NCI-H69 (cell line): ENCODE measurements at places on chromosomes 5 and 9.

- DNase-seq, result peak; percentile 65
Measured at GRCh38 chr5:32443145-32443540, 1.4 kb downstream of the ZFR start.

DNA sequence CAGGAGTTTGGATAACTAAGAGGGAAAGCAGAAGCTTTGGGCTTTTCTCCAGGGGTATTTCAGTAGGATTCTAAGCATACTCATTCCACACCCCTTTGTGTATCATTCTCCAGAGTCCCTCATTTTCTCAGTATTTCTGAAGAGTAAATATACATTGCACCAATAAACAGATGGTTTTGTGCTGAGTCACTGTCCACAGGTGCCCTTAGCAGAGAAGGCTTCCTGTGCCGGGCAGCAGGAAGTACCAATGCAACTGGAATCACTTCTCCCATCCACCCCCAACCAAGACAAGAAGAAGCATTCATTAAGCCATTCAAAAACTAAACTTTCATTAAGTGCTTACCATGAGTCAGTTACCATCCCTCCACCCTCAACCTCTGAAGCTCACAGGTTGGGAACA, 3.6 kb upstream of the CCNJL start:
- DNase-seq, result peak; percentile 92

DNA sequence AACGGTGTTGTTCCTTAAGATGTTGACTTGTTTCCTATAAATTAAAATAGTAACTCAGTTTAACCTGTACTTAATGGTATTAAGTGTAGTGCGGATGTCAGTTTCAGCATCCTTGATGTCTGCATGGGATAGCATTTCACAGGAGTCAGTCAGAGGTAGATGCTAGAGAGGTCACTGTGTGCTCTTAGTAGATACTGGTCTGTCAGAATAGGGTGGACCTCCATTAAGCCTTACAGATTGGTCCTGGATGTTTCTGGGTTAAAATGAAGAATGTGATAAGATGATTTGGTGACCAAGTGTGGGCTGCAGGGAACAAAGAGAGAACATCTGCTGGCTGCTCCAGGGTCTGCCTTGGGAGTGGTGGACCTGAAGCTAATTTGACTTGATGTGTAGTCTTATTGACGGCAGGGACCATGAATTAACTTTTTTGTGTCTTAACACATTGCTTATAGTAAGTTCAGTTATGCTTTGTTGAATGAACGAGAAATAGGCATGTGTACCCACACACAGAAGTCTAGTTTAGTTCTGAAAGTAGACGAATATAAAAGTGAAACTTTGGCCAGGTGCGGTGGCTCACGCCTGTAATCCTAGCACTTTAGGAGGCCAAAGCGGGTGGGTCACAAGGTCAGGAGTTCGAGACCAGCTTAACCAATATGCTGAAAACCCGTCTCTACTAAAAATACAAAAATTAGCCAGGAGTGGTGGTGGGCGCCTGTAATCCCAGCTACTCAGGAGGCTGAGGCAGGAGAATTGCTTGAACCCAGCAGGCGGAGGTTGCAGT, 12.5 kb downstream of the RAB24 start:
- no peak for DNase-seq

DNA sequence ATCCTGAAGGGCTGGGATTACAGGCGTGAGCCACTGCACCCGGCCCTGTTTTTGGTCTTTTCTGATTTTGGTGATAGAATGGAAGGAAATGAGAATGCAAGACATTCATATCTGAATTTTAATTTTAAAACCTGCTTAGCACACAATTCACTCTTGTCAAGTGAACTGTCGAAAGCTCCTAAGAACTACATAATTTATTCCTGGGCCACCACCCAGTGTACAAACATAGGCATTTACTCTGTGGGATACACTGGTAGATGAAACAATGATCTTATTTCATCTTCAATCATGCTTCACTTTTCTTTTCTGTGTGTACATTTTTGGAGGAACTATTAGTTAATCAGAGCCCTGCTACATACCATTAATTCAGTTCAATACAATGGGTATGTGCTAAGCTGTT, 227.3 kb downstream of the EBF1 start:
- no peak for DNase-seq

- DNase-seq, result no peak
Measured at GRCh38 chr5:169106911-169107706, 193.8 kb downstream of the SLIT3 start.

DNA sequence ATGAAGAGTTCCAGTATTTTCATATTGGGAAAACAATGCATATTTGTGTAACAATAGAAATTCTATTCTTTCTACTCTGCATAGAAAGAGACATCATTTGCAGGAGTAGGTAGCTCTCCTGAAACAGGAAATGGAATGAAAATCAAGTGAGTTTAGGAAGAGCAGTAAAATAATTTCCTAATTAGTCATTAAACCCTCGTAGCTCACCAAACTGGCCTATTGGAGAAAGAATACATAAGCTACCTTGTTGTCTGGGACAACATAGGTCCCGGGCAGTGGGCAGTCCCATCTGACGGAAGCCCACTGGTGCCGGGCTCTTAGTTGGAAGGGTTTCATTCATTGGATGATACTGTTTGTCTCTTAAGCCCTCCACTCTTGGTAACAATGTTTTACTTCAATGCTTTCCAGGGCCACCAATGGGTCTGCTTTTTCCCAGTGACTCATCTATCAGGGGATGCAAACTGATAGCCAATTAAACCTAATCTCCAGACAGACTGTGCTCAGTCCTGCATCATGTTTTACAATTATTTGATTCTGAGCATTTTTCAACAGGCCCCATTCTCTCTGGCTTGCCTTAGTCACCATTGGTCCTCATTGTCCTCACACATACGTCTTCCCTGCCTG, 46.5 kb downstream of the GNA14 start:
- DNase-seq, result peak; percentile 9

- DNase-seq, result peak; percentile 33
Measured at GRCh38 chr5:171484460-171484899, 65.0 kb downstream of the FGF18 start.

GRCh38 chr9:107059220-107059619, 196.3 kb downstream of the ZNF462 start:
- DNase-seq, result peak; percentile 60

- DNase-seq, result no peak
Measured at GRCh38 chr5:143495110-143495509, 91.6 kb upstream of the NR3C1 start.

DNA sequence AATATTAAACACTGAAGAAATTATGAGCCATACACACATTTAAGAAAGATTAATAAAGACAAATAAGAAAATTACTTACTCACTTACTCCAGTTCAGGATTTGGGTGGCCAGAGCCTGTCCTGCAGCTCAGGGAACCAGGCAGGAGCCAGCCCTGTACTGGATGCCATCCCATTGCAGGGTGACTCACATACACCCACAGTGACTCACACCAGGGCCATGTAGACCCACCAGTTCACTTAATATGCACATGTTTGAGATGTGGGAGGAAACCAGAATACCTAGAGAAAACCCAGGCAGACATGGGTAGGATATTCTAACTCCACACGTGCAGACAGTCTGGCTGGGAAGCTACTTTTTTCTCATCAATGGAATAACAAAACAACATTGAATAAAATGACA, 49.6 kb upstream of the ADRB2 start:
- DNase-seq, result no peak

DNA sequence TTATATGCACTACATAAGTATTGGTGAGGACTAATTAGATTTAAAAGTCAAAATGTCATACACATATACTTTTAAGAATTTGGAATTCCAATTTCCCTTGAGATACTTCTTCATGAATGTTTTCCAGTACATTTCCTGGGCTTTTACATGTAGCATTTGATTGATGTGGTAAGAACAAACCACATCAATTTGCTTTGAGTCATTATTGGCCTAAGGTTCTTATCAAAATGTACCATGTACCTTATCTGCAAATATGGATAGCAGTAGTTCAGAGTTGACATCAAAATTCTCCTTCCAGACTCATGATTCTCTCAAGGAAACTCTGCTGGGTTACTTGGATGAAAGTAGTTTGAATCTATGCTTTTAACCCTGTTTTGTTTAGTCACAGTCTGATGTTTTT, 2.5 kb downstream of the CAST start:
- no peak for DNase-seq

DNA sequence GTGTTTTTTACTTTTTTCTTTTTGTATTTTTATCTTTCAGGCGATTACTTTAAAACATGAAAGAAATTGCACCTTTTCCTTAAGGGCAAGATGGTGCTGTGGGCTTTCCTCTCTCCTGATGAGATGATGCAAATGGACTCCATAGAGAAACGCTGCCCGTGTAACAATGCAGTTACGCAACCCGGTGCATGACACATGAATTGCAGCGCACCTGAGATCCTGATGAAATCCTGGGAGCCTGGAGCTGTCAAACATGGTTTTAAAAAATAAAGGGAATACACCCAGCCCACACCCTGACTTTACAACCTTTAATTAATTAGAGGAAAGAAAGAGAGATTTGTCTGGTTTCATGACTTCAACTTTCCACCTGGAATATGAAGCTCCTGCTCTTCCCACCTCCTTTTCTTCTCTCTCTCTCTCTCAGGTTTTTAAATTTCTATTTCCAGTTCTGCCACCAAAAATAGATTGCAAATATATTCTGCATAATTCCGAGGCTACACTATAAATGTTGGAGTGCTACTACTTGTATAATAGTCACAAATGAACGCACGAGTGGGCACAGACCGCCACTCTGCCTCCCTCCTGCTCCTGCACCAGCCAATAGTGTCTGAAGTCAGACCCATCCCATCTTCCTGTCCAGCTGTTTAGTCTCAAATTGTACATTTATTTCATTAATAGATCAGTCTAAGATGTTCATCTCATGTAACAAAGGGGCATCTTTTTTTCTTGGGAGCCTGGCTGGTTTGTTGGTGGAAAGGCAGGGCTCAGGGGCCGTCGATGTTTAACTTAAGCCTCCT, 179.1 kb downstream of the AUH start:
- DNase-seq, result peak; percentile 18

DNA sequence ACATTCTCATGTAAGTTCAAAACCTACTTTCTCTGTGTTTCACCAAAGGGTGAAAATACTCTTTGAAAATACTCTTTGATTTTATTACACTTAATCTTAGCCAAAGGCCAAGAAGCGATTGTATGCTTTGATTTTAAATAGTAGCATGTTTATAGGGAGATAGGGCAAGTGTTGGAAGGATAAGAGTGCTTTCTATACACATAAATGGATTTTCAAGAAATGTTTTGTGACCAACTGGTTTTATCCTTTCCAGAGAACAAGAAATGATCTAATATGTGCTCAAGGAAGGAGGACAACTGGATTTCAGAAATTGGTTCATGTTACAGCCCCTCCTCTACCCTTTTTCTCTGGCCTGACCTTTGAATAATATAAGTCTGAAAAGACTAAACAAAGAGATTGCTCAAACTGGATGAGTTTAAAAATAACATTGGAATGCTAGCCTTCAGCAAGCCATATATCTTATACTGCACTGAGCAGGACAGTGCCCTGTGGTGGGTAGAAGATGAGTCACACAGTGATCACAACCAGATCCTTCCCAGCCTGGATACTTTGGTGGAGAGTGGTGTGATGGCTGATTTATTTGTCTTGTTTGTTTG, 13.1 kb downstream of the PALM2AKAP2 start:
- DNase-seq, result no peak
